ENCODE measurements at places on chromosomes 11 and 22.

GRCh38 chr11:112785719-112786118, 175.5 kb upstream of the NCAM1 start:
- DNase-seq: peak; percentile 93

- no peak for DNase-seq
Observed at GRCh38 chr11:95516786-95517185, 272.8 kb downstream of the FAM76B start.

- DNase-seq: no peak
Observed at GRCh38 chr11:34044664-34045485, 6.7 kb upstream of the CAPRIN1 start.

DNA sequence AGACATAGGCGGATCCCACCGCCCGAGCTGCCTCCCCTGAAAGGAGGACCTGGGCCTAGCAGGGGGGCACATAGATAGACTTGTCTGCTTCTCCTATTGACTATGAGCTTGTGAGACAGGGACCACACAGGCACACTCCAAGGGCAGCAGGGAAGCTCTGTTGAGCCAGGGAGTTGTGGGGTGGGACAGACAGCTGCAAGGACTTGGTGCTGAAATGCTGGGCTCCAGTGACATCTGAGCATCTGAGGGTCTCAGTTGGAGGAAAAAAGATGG, 53.4 kb upstream of the ANO1 start:
- DNase-seq: no peak

DNA sequence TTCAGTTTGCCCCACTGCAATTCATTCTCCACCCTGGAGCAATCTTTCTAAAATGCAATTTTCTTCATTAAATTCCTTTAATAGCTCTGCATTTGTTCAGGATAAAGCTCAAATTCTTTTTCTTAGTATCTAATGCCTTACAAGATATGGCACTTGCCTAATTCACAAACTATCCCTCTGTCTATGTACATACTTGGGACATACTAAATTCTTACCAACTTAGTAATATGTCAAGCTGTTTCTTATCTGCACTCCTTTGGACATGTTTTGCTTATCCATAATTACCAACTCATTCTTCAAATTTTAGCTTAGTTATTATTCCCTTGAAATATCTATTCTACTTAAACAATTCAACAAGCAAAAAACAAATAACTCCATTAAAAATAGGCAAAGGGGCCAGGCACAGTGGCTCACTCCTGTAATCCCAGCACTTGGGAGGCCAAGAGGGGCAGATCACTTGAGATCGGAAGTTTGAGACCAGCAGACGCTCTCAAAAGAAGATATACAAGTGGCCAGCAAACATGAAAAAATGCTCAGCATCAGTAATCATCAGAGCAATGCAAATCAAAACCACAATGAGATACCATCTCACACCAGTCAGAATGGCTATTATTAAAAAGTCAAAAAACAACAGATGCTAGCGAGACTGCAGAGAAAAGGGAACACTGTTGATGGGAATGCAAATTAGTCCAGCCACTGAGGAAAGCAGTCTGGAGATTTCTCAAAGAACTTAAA, 96.9 kb downstream of the FAM76B start:
- DNase-seq: no peak

GRCh38 chr11:70747285-70747684, 349.0 kb downstream of the CTTN start:
- no peak for DNase-seq

- DNase-seq: peak; percentile 78
Observed at GRCh38 chr11:15780382-15780781, 576.0 kb downstream of the SOX6 start.

DNA sequence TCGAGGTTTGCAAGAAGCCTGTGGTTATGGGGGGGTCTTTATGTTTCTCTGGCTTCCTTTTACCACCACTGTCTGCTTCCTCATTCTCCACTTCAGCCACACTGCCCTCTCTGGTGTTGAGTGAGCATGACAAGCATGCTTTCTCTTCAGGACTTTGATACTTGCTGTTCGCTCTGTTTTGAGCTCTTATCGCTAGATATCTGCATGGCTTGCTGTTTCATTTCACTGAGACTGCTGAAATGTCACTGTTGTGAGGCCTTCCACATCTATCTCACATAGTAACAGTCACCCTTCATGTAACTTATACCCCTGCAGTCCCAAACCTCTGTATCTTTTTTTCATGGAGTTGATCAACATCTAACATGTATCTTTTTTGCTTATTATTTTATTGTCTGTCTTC, 59.8 kb downstream of the TMEM135 start:
- DNase-seq: peak; percentile 26

DNA sequence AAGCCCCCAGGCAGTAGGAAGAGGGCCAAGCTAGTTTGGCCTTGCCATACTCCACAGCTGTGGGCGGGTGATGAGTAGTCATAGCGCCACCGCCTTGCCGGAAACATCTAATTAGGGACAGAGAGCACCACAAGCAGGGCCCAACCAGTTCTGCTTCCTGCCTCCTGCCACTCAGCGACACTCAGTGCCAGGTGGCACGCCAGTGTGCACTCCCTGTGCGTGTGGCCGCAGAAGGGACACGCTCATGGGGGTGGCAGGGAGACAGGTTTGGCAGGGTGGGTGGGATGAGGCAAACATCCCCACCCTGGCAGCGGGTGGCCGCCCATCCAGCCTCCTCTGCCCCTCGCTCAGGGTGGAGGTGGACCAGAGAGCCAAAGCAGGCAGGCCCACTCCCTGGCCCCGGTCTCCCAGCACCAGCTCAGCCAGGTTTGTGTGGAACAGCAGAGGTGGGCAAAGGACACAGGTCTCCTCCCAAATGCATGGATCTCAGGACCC, 4.9 kb downstream of the OVOL1 start:
- DNase-seq: peak; percentile 27

DNA sequence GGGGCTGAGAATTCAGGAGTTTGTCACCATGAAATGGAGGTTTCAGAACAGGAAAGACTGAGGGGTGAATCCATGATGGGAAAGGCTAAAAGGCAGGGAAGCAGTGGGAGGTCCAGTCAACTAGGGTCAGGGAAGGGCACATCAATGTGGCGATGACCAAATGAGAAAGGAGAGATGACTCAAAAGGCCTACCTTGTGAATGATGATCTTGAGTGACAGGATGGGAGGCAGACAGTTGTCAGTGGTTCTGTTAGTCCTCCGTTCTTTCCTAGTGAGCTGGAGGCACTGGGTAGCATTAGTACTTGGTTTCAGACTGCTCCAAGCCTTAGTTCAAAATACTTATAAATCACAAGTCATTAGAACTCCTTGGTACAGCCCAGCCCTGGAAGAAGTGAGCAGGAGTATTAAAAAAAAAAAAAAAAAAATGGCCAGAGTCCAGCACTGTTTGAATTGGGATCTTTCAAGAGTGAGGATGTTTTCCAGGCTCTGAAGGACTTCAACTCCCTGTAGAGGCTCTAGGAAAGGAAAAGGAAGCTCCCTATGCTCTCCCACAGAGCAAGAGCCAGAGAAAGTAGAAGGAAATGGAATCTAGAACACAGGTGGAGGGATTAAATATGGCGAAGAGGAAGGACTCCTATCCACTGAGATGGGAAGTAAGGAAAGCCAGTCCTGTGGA, 8.3 kb upstream of the DCHS1 start:
- DNase-seq: peak; percentile 87

- DNase-seq: no peak
Observed at GRCh38 chr11:34427186-34427805, 11.4 kb upstream of the CAT start.

Data from muscle of leg (tissue), 16 donors.